ENCODE measurements at places on chromosomes 16 and 17.

DNA sequence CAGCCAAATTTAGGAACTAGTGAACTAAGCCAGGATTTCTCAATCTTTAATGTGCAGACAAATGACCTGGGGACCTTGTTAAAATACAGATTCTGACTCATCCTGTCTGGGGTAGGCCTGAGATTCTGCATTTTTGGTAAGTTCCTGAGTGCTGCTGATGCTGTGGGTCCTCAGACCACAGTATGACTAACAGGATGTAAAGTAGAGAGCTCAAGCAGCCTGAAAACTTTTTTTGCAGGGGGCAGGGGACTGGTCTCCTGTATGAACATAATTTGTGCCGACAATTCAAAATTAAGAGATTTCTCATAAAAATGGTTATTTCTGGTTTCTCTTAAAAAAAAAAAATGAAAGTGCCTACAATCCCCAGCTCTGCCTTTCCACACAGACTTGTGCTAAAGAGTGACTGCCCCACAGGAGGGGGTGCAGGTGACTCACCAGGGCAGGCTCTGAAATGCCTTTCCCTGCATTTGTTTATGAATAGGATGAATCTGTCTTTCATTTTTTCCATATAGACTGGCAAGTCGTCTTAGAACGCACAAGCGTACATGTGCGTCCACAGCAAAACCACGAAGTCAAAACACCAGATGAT is 271.5 kb downstream of the PHKB start:
- no peak for DNase-seq

GRCh38 chr17:83026311-83026811 is 53.0 kb upstream of the METRNL start:
- DNase-seq = no peak

GRCh38 chr16:66228792-66229191 is 137.7 kb upstream of the CDH5 start:
- DNase-seq = no peak

DNA sequence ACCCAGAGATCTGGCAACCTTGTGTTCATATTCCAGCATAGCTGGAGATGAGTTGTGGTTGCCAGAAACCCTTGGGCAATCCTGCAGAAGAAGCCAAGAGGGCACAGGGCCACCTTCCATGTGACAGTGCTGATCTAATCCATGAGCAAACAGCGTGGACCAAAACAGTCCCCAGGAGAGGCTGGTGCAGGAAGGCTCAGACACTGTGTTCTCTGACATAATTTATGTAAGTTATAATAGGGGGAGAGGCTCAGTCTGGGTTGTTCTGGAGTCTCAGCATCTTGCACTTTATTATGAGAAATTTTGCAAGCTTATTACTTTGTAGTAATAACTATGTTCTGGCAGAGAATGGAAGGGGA is 273.9 kb downstream of the HAPSTR1 start:
- DNase-seq = no peak

GRCh38 chr17:80777274-80777673 is 214.4 kb upstream of the CHMP6 start:
- no peak for DNase-seq

DNA sequence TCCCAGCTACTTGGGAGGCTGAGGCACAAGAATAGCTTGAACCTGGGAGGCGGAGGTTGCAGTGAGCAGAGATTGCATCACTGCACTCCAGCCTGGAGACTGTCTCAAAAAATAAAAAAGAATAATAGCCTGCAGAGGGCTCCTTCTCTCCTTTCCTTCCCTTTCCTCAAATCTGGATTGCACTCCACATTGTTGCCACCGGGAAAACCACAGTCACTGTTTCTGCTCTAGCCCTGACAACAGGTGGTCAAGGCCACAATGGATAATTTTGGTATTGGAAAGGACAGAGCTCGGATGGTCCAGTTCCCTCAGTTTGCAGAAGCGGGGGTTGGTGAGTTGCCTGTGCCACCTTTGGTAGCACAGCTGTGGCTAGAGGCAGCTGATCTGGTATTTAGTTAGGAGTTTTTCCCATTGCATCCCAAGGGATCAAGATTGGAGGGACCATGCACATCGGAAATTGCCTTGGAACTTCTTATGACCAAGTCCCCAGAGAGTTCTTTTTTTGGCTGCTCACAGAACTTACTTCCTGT is 44.7 kb upstream of the PRSS54 start:
- no peak for DNase-seq

DNA sequence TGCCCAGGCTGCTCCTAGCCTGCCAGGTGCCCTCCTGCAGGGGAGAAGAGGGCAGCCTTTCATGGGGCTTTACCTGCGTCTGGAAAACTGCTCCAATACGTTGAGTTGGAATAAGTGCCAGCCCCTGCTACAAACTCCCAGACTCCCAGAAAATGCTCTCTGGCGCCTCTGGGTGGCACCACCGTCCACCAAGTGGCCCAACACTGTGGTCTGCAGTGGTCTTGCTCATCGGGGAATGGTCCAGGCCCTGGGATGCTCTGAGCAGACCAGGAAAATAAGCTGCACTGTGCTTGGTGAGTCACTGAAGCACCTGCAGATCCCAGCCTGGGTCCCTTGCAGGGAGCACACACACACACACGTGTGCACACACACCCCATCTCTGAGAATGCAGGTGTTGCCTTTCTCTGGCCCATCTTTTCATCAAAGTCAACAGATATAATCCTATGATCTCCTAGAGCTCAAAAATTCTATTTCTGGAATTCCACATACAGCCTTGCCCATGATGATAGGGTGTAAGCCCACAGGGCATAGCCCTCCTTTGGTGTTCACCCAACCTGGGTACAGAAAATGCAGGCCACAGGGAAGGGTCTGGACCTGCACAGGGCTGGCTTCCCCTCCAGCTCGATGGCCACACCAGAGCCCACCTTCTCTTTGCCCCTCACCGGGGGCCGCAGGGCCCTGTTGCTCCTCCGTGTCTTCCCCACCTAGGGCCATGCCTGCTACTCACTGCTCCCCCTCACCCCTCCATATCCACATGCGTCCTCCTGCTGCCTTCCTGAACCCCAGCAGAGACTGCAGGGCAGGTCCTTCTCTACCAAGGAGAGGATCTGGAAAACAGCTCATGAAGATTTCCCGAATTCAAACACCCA is 20.5 kb downstream of the CDIP1 start:
- DNase-seq = no peak

GRCh38 chr17:2703181-2703580 is 8.4 kb downstream of the CLUH start:
- no peak for DNase-seq

DNA sequence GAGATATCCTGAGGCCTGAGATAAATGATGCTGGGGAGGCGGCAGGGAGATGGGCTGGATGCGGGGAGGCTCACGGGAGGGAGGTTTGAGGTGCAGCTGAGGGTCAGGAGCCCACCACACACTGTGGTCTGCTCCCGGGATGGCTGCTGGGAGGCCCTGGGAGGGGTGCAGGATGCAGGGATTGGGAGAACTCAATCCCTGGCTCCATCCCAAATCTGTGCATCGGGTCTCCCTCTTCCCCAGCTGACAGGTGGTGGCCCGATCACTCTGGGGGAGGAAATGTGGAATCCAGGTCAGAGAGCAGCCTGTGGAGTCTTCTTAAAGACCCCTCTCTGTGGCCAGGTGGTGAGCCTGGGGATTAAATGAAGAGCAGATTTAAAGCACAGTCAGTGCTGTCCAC is 12.0 kb downstream of the PHB1 start:
- DNase-seq = no peak

GRCh38 chr17:45441526-45442310 is 9.0 kb upstream of the ARHGAP27 start:
- DNase-seq = no peak

DNA sequence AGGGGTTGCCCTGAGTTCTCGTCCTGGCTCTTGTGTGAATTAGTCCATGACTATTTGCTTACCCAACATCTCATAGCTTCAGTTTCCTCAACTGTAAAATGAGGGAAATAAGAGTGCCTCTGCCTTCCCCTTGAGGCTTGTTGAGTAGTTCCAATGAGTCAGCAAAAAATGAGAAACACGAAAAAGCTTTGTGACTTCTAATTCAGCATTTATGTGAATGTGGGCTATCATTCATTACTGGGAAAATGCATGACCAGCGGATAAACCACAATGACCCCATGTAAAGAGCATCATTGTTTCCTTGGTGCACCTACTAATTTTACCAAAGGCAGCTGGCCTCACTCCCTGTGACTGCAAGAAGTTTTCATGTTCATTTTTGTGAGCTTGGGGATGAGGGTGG is 374.6 kb upstream of the HSBP1 start:
- DNase-seq = no peak

- no peak for DNase-seq
Measured at GRCh38 chr17:40600486-40601046, 35.3 kb upstream of the CCR7 start.

- no peak for DNase-seq
Measured at GRCh38 chr17:39617446-39618245, 9.1 kb upstream of the PPP1R1B start.

DNA sequence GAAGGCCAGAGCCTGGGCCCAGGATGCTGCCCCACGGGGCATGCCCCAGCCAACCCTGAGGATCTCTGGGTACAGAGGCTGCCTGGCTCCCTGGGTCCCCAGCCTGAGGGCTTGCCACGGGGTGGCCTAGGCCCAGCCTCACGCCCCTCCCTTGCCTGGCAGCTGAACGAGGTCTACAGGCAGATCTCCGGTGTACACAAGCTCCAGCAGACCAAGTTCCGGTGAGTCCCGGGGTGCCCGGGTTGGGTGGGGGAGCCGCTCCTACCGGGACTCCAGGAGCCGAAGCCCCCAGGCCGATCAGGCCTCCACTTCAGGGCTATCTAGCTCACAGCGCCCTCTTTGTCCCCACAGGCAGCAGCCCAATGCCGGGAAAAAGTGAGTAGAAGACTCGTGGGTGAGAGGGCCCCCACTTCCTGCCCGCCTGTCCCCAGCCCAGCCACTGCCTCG is 19.4 kb downstream of the ITGB4 start:
- DNase-seq = no peak

Data from stimulated activated CD8-positive, alpha-beta memory T cell treated with anti-CD3 and anti-CD28 coated beads, Interleukin-15, amount 100 ng/mL, for 4 hours (primary cell).